T-helper 2 cell treated with Interferon-gamma antibody and Interleukin-4, amounts not matched to agents 5 μg/mL and 100 μg/mL, for 36 hours (primary cell): ENCODE measurements at places on chromosomes 16 and 17.
A peak's percentile ranks its signal among the peaks of the same experiment; 100 is the strongest.

GRCh38 chr16:87674419-87674818, 72.1 kb downstream of the JPH3 start:
- no peak for DNase-seq
- no peaks in the 10 kb centered on the region for H3K36me3 ChIP-seq
- no peaks in the 10 kb centered on the region for H3K27me3 ChIP-seq
- H3K4me1 ChIP-seq, result no peaks in the 10 kb centered on the region

DNA sequence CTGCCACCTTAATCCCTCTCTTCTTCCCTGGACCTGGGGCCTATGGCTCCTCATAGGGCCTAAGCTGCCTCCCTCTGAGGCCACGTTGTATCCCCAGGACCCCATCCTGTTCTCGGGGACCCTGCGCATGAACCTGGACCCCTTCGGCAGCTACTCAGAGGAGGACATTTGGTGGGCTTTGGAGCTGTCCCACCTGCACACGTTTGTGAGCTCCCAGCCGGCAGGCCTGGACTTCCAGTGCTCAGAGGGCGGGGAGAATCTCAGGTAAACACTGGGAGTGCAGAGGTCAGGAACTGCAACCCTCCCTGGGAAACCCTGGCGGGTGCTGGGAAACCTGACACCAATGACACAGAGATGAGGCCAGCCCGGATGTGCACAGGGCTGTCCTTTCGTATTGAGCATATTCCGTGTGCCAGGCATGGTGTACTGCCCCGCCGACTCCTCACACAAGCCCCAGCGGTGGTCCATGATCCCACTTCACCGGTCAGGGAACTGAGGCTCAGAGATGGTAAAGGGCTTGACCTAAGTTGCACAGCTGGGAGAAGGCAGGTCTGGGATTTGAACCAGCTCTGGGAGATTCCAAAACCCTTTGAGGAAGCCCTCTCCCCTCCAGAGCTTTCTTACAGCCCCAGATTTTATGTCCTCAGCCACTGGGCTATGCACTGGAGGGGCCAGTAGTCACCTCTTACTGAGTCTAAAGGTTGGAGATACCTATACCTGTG, 22.9 kb downstream of the ANKRD40 start:
- peaks cover 25% of the 10 kb centered on the region for H3K27me3 ChIP-seq
- no peak for DNase-seq
- H3K4me3 ChIP-seq, result no peak overlapping the region

DNA sequence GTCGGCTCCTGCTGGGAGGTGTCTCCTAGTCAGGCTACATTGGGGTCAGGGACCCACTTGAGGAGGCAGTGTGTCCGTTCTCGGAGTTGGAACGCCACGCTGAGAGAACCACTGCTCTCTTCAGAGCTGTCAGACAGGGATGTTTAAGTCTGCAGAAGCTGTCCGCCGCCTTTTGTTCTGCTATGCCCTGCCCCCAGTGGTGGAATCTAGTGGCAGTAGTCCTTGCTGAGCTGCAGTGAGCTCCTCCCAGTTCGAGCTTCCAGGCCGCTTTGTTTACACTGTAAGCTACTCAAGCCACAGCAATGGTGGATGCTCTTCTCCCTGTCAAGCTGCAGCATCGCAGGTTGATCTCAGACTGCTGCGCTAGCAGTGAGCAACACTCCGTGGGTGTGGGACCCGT, 36.0 kb downstream of the ITFG1 start:
- H3K27ac ChIP-seq, result no peak overlapping the region
- no peaks in the 10 kb centered on the region for H3K27me3 ChIP-seq
- no peaks in the 10 kb centered on the region for H3K4me1 ChIP-seq
- no peak overlapping the region for H3K4me3 ChIP-seq

- H3K36me3 ChIP-seq, result peaks cover 31% of the 10 kb centered on the region
- no peak overlapping the region for H3K27ac ChIP-seq
- no peak overlapping the region for H3K4me3 ChIP-seq
- H3K27me3 ChIP-seq, result peaks cover 2% of the 10 kb centered on the region
- peaks cover 8% of the 10 kb centered on the region for H3K4me1 ChIP-seq
These were observed 13.3 kb upstream of the CRK start for GRCh38 chr17:1469231-1469852.

- H3K27me3 ChIP-seq, result peaks cover 73% of the 10 kb centered on the region
- no peak overlapping the region for H3K27ac ChIP-seq
- H3K4me1 ChIP-seq, result peaks cover 13% of the 10 kb centered on the region
- no peak overlapping the region for H3K4me3 ChIP-seq
These were observed 2.2 kb downstream of the MMP28 start for GRCh38 chr17:35793257-35793656.

DNA sequence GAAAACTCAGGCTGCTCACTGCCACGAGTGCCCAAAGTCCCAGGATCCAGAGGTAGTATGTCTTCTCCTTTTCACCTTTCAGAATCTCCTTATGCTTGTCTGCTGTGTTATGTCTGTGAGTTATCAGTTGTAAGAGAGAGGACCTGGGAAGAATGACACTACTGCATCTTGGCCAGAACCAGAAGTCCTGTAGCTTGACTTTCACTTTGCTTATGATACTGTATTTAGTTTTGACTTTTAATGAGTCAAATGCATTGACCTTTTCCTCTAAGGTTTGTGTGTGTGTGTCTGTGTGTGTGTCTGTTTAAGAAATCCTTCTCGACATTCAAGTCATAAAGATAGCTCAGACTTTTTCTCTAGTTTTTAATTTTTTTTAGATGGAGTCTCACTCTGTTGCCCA, 43.4 kb downstream of the BMERB1 start:
- no peaks in the 10 kb centered on the region for H3K36me3 ChIP-seq
- DNase-seq, result no peak
- no peak overlapping the region for H3K4me3 ChIP-seq
- H3K27me3 ChIP-seq, result no peaks in the 10 kb centered on the region

DNA sequence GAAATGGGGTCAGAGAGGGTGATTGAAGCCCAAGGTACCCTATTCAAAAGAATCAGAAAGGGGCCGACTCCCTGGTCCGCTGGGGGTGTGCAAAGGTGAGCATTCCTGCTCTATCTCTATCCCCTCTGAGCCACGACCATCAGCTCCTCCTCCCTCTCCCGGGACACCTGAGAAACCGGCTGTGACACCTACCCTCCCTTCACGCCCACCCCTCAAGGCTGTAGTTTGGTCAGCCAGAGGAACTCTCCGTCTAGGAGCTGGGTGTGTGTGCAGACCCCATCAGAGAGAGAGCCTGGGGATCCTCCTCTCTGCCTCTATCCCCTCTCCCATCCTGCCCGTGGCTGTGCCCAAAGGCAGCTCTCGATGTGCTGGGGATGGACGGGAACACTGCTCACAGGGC, 27.6 kb upstream of the DLX4 start:
- no peak overlapping the region for H3K27ac ChIP-seq
- peaks cover 40% of the 10 kb centered on the region for H3K27me3 ChIP-seq
- H3K4me1 ChIP-seq, result no peaks in the 10 kb centered on the region
- no peak for DNase-seq

DNA sequence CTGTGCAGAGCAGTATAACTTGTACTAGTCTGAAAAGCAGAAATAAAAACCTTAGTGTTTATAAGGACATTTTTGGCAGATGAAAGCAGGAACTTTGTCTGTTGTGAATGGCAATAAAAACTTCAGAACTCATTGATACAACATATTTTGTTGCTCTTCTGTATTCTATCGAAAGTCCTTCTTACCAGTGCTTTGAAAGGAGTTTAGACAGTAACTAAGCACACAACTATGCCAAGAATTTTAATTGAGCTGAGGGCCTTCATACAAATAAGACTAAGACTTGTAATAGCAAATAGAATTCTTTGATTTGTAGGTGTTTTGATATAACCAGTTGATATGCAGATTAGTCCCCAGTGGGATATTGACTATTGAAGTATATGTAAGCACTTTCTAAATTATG, 308.4 kb downstream of the ZFHX3 start:
- H3K4me1 ChIP-seq, result peaks cover 3% of the 10 kb centered on the region
- DNase-seq, result no peak
- no peak overlapping the region for H3K27ac ChIP-seq

DNA sequence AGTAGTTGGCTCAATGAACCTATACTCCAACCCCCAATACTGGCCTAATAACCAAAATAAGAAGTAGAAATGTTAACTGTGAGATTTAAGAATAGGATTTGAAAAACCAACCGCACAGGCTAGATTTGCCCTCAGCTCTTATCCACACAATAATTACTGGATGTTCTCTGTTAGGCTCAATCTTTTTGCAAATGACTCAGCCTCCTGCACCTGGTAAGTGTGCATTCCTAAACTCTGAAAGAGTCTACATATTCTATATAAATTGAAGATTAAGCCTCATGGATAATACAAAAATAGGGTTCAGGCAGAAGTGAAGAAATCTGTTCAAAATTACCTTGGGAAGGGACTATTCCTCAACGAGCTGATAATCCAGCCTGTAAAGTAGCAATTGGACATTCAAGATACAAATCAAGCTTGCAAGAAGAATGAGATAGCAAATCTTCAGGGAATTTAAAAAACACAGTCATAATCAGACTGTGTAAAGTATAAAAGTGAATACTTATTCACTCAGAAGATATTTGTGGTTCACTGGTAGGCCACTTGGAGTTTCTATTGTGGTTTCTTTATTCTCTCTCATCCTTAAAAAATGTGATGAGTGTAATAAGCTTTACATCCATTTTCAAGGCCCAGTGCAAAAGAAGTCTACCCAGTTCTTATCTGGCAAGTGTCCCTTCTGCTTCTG, 931.9 kb upstream of the SOX9 start:
- H3K27me3 ChIP-seq, result no peaks in the 10 kb centered on the region
- no peaks in the 10 kb centered on the region for H3K4me1 ChIP-seq
- no peak for DNase-seq
- H3K4me3 ChIP-seq, result no peak overlapping the region

GRCh38 chr17:37888881-37889280, 35.3 kb upstream of the TBC1D3K start:
- DNase-seq, result no peak
- H3K4me3 ChIP-seq, result no peak overlapping the region
- peaks cover 4% of the 10 kb centered on the region for H3K27me3 ChIP-seq
- no peak overlapping the region for H3K27ac ChIP-seq
- peaks cover 8% of the 10 kb centered on the region for H3K4me1 ChIP-seq
- H3K36me3 ChIP-seq, result no peaks in the 10 kb centered on the region

DNA sequence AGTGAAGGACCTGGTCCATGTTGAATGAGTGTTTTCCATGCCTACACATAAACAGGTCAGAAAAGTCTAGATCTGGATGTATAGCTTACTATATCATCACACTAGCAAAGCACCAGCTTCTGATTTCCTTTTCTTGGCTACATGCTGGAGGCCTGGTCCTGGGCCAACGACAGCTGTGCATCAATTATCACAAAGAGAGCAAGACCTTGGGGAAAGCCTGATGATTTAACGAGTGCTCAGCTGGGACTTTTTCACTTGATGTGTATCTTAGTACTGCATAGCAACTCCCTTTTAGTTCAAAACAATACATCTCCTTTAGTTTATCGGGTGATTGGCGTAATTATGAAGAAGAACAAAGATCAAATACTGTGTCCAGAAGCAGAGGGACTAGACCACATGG, 358.2 kb downstream of the KIF2B start:
- no peak overlapping the region for H3K4me3 ChIP-seq
- DNase-seq, result no peak
- no peaks in the 10 kb centered on the region for H3K36me3 ChIP-seq
- no peaks in the 10 kb centered on the region for H3K27me3 ChIP-seq

- H3K4me1 ChIP-seq, result no peaks in the 10 kb centered on the region
- no peaks in the 10 kb centered on the region for H3K36me3 ChIP-seq
- no peak overlapping the region for H3K27ac ChIP-seq
- H3K4me3 ChIP-seq, result no peak overlapping the region
- H3K27me3 ChIP-seq, result peaks cover 12% of the 10 kb centered on the region
- DNase-seq, result no peak
These were observed 5.9 kb upstream of the SSTR5 start for GRCh38 chr16:1066584-1067172.

DNA sequence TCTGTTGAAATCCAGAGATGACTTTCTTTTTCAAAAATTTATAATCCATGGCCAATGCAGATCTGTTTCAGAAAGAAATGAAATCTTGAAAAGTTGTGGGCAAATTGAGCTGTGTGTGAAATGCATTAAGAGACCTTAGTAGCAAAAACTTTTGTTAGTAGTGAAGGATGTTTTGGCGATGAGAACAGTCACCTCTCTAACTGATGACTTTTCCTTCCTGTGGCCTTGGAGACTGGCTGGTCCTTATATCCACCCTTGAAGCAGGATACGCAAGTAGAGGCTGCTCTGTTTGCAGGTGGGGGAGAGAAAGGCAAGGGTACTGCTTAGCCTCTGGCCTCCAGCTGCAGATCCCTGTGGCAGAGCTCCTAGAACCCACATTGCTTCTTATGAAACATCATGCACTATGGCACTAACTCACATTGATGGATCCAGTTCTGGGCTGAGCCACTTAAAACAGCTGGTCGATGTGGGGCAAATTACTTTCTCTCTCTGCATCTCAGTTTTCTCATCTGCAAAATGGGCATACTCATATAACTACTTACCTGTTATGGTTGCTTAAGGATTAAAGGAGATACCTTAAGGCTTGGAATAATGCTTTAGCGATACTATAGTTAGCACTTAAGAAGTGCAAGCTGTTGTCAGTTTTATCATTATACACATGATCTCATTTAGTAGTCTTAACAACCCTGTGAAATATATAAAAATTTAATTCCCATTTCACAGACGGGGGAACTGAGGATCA, 89.3 kb downstream of the SDR42E1 start:
- no peaks in the 10 kb centered on the region for H3K36me3 ChIP-seq
- no peaks in the 10 kb centered on the region for H3K27me3 ChIP-seq
- H3K4me1 ChIP-seq, result no peaks in the 10 kb centered on the region
- no peak for DNase-seq
- no peak overlapping the region for H3K4me3 ChIP-seq

DNA sequence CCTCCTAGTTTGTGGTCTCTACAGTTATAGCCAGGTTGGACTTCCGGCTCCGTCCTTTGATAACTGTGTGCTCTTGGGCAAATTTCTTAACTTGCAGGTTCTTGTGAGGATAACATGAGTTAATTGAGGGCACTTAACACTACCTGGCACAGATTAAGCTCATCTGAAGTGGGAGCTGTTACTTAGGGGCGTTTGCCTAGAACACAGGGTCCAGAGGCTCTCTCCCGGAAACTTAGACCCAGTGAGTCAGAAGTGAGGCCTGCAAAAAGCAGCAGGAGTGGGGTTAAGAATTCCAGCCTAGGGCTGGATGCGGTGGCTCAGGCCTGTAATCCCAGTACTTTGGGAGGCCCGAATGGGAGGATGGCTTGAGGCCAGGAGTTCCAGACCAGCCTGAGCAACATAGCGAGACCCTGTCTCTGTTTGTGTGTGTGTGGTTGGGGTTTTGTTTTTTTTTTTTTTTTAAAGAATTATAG, 1.4 kb downstream of the MVP start:
- peak overlapping the region; percentile 88 for H3K27ac ChIP-seq
- no peak for DNase-seq
- peak overlapping the region; percentile 98 for H3K4me3 ChIP-seq
- H3K27me3 ChIP-seq, result no peaks in the 10 kb centered on the region
